ENCODE measurements at places on chromosomes 5 and 9.

- DNase-seq: no peak
Measured at GRCh38 chr5:135095052-135095715, 61.2 kb upstream of the PITX1 start.

DNA sequence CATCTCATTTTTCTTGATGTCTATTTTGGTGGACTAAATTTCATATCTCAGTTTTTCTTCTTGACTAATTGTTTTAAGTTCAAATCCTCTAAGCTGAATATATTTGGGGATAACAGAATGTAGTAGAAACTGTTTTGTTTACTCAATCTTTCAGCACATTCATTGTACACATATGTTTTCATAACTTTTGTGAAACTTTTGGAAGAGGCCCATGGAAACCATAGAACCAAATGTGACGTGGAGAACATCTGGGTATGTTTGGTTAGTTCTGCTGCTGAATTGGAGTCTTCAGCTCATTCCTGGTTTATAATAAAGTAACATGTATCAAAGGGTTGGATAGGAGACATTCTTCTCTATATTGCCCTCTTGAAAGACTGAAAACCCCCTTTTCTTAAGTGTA lies 88.4 kb downstream of the CCDC171 start:
- no peak for DNase-seq

GRCh38 chr9:82891321-82891720 lies 171.6 kb downstream of the RASEF start:
- no peak for DNase-seq

DNA sequence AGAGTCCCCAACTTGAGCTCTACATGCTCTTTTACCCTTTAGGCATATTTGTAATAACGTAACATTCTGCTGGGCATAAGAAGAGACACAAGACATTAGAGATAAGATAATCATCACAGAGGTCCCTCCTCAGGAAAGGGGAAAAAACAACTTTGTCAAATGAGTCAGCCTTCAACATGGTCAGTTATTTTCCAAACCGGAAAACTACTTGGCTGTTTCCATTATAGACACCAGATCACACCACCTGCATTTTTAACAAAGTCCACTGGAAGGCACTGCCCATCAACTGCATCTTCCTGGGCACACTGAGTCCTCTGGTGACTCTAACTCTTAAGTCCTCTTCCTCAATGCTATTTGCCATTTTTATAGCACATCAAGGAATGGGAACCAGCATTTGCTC lies 221.8 kb downstream of the FAM114A2 start:
- no peak for DNase-seq

GRCh38 chr5:124054564-124054963 lies 542.6 kb downstream of the CSNK1G3 start:
- no peak for DNase-seq

DNA sequence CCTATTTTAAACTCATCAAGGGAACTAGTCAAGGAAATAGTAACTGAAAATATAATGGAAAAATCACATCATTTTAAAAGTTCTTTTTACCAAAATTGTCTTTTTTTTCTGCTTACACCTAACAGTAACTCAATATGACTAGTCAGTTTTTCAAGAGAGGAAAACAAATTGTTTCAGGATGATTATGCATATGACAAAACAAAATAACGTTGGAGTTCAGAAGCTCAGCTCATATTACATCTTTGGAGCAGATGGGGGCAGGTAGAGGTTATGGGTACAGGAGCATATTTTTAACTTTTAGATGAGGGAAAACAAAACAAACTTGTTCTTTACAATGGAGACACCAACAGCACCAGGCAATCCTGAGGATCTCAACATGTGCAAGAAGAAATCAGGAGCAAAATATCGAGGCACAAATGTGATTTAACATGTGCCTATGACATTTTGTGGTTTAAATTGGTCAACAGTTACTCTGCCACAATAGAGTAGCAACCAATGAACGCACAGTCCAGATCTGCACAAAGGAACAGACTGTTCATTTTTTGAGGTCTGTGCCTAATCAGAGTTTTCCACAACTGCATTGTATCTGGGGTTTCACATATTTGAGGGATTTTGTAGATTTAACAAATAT lies 659.0 kb downstream of the ANXA1 start:
- DNase-seq: no peak

GRCh38 chr9:26271495-26272122 lies 593.4 kb upstream of the TUSC1 start:
- DNase-seq: no peak

DNA sequence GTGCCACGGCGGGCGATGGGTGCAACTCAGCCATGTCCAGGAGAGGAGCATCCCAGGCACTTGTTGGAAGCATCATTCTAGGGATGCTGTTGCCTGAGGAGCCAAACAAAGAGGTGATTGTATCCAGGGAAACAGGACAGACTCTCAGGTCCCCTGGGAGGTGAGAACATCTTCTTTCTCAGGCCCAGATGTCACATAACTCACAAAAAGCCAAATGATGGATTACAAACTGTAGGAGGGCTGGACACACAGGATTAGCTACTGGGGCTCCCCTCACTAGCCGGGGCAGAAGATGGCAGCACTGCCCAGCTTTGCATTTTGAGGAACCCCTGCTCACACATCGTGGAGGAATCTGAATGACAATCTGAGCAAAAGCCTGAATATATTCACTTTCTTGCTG lies 64.7 kb upstream of the NFIL3 start:
- no peak for DNase-seq

- DNase-seq: no peak
Measured at GRCh38 chr9:109092051-109092580, 27.6 kb downstream of the TMEM245 start.

DNA sequence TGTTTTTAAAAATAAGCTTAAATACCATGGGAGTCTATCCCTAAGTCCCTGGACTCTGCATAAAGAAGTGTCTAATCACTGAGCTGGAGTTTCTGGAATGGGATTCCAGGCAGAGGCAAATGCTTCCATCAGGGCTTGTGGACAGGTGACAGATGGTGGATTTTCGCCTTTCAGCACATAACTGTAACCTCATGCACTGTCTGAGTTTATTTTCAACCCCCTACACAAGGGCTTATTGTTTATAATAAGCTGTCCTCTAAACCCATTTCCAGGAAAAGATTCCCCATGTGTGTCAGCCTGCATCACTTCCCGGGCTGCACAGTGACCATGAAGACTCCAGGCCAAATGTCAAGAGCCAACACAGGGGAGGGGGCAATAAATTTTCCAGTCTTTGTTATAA lies 264.0 kb downstream of the PIK3R1 start:
- DNase-seq: no peak

DNA sequence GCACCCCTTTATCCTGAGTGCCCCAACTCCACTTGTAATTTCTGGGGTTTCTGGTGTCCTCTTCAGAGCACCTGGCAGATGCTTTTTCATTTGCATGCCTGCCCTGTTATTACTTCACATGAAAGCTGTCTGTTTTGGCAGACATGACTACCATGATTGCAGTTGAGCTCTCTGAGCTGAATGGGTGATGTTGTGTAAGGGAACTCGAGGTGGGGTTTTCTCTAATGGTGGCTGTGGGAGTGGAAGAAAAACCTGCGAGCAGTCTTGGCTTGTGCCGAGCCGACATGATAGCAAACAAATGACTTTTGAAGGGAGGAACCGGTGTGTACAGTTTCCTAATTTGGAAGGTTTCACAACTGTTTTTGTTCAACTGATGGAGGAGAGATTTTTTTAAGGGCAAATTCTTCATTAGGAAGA lies 196.2 kb downstream of the AOPEP start:
- no peak for DNase-seq

- DNase-seq: no peak
Measured at GRCh38 chr5:180782748-180783147, 19.9 kb downstream of the MGAT1 start.

- no peak for DNase-seq
Measured at GRCh38 chr5:3393920-3394597, 201.6 kb upstream of the IRX1 start.

- no peak for DNase-seq
Measured at GRCh38 chr9:126612813-126613641, 701 bp upstream of the LMX1B start.

Data from stimulated activated CD4-positive, alpha-beta T cell treated with anti-CD3 and anti-CD28 coated beads, Interleukin-4, amount 100 ng/mL, for 1 hour (primary cell).